ENCODE measurements at places on chromosomes 1 and 21. TPM values are rescaled to one million over a fixed set of nuclear protein-coding genes. Genes with fewer than 3 reads are reported as not detected.

MNDA gene
- total RNA-seq: not detected

OR2T29 gene
- total RNA-seq: not detected

TMEM82 gene
- not detected for total RNA-seq

LRRC53 gene
- not detected for total RNA-seq

RNU1-3 gene
- 10,807 TPM for total RNA-seq

BGLAP gene
- 0.26 TPM for total RNA-seq

PPIAL4G gene
- not detected for total RNA-seq

BRINP3 gene
- total RNA-seq: not detected

RRP15 gene
- 4.1 TPM for total RNA-seq

SYCP1 gene
- not detected for total RNA-seq

ARHGEF16 gene
- total RNA-seq: 0.09 TPM

SLC2A5 gene
- total RNA-seq: 2.0 TPM

RGS13 gene
- total RNA-seq: not detected

RUNX1 gene
- 12.8 TPM for total RNA-seq

SYDE2 gene
- total RNA-seq: 2.7 TPM

CYP4A11 gene
- not detected for total RNA-seq

BEND5 gene
- total RNA-seq: not detected

OPTC gene
- not detected for total RNA-seq

ATP6V1G3 gene
- total RNA-seq: not detected

All from bronchial smooth muscle cell (primary cell).